ENCODE measurements at places on chromosomes 5 and 9.

DNA sequence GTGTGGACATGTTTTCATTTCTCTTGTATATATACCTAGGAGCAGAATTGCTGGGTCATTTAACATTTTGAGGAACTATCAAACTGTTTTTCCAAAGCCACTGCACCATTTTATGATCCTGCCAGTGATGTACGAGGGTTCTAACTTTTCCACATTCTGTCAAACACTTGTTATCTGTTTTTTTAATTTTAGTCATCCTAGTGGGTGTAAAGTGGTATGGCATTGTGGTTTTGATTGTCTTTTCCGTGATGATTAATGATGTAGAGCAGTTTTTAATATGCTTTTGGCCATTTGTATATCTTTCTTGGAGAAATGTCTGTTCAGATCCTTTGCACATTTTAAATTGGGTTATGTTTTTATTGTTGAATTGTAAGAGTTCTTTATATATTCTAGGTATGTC, 107.0 kb downstream of the MELK start:
- no peak for DNase-seq

GRCh38 chr5:178751286-178751685, 20.8 kb upstream of the ZNF354A start:
- DNase-seq: no peak

- no peak for DNase-seq
Observed at GRCh38 chr5:177442066-177442826, 4.4 kb upstream of the PRR7 start.

DNA sequence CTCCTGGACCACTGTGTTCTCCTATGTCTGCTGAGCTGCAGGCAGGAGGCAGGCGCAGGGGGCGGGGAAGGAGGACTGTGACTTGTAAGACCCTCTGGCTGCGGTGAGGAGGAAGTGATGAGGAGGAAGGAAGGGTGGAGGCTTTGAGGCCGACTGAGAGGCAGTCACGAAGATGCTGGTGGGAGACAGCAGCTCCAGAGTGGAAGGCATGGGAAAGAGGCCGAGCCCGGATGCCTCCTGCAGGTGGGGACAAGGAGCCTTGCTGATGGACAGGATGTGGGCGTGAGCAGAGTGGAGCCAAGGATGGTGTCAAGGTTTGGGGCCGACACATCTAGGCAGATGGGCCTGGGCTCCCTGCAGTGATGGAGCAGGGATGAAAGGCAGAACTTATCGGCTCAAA, 74.3 kb upstream of the ICE1 start:
- DNase-seq: no peak

GRCh38 chr9:72443855-72444254, 77.6 kb upstream of the TMC1 start:
- peak; percentile 1 for DNase-seq

- DNase-seq: no peak
Observed at GRCh38 chr5:67639976-67640375, 443.4 kb upstream of the CD180 start.

- DNase-seq: no peak
Observed at GRCh38 chr5:36360307-36360706, 58.6 kb upstream of the RANBP3L start.

- DNase-seq: no peak
Observed at GRCh38 chr9:101618698-101619097, 23.9 kb upstream of the PPP3R2 start.

- peak; percentile 60 for DNase-seq
Observed at GRCh38 chr9:124254261-124254682, 3.5 kb upstream of the NEK6 start.

- DNase-seq: no peak
Observed at GRCh38 chr5:2278825-2279456, 396.2 kb upstream of the IRX4 start.

DNA sequence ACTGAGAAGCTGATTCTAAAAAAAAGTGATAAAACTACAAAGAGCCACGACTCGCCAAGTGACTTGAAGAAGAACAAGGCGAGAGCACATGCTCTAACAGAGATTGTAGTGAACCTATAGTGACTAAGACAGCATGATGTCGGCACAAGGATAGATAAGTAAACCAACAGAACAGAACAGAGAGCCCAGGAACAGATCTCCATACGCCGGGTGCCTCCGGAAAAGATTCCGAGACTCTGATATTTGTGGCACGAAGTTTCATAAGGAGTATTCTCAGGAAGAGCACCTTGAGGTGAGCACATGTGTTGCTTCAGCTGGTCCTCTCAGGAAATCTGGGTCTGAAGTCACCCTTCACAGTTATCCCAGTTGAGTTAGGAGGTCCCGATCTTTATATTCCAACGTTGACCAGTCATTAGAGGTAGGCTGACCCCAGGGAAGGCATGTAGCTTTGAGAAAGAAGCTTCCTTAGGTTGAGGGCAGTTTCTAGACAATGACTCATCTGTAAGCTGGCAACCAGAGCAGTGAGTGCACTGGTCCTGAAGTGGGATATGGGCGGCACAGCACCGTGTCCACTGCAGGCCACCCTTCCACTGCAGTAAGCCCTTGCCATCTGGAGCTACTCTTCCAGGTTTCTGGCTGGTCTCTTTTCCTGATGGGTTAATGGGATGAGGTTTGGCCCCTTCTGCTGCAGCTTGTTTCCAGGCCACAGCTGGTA, 13.6 kb upstream of the CLK4 start:
- no peak for DNase-seq

DNA sequence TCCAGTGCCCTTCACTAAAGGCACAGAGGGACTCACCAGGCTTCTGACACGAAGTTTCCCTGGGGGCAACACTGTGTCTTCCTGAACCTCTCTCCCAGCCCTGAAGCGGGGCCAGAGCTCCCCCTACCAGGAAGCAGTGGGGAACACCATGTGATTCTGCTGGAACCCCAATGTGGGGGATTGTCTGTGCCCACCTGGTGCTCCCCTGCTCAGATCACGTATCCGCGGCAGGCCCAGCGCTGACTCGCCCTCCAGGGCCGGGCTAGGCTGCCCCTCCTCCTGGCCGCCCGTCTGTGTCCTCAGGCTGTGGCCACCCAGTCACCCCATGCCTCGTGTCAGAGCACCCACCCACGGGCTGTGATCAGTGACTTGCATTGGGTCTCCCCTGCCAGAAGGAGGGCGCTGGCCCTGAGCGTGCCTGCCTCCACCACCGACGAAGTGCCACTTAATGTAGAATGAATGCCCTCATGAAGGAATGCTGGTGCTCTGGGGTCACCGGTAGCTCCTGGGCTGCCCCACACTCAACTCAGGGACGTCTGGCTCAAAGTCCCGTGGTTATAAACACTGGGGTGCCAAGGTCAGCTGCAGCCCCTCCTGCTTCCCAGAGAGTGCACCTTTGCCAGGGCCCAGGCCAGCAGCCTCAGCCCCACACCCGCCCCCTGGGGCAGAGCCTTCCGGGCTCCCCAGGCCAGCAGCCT, 22.1 kb downstream of the SARDH start:
- DNase-seq: peak; percentile 5

DNA sequence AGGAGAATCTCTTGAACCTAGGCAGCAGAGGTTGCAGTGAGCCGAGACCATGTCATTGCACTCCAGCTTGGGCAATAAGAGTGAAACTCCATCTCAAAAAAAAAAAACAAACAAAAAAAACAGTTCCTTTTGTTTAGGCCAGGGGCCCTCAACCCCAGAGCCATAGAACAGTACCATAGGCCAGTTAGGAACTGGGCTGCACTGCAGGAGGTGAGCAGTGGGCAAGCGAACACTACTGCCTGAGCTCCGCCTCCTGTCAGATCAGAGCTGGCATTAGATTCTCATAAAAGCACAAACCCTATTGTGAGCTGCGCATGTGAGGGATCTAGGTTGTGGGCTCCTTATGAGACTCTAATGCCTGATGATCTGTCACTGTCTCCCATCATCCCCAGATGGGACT, 49.1 kb upstream of the SUB1 start:
- no peak for DNase-seq

GRCh38 chr9:38638881-38639576, 18.6 kb upstream of the ANKRD18A start:
- DNase-seq: no peak

GRCh38 chr5:483011-483410, 40.0 kb downstream of the EXOC3 start:
- no peak for DNase-seq

DNA sequence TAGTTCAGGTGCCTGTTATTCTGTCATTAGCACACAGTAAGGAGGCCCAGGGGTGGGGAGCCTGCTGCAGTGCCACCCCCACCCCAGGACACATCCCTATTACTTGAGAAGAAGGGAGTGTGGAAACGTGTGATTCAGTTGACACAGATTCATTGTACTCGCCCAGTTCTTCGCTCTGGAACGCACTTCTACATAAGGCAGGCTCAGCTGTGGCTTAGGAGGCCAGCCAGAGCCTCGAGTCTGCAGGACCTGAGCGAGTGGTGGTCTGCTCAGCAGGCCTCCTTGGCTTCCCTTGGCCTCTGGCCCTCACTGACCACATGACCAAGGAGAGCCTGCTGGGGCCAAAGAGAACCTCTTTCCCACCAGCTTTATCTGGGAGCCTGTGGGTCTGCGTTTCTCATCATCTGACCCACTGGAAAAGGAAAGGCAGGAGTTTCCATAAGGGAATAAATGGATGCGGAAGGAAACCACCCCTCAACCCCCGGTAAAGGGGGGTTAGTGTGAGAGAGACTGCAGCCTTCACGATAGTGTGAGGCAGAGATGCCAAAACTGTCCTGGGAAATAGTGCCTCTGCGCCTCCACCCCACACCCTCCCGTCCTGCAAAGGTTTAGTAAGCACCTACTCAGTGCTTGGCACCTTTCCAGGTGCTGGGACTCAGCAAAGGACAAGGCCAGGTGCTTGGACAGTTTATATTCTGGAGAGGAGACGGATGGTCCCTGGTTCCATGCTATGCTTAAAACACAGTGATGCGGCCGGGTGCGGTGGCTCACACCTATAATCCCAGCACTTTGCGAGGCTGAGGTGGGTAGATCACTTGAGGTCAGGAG, 73.7 kb downstream of the PPARGC1B start:
- DNase-seq: no peak

DNA sequence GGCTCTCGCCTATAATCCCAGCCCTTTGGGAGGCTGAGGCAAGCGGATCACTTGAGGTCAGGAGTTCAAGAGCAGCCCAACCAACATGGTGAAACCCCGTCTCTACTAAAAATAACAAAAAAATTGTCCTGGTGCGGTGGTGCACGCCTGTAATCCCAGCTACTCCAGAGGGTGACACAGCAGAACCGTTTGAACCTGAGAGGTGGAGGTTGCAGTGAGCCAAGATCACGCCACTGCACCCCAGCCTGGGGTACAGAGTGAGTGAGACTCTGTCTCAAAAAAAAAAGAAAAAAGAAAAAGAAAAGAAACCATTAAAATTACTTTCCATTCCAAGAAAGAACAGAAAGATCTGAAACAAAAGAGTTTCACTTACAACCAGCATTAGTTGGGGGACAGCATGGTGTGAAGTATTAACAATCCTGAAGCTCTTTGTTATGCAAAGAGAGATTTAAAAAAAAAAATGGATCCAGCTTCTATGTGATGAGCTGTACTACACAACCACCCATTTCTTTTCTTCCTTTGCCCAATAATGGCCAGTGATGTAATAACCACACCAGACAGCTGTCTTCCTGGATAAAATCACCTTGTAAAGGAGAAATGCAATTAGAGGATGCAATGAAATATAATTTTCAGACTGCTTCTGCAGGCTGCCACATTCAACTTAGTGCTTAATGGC, 76.9 kb downstream of the MED27 start:
- DNase-seq: no peak

GRCh38 chr5:171907725-171908343, 98.6 kb downstream of the FBXW11 start:
- peak; percentile 19 for DNase-seq

DNA sequence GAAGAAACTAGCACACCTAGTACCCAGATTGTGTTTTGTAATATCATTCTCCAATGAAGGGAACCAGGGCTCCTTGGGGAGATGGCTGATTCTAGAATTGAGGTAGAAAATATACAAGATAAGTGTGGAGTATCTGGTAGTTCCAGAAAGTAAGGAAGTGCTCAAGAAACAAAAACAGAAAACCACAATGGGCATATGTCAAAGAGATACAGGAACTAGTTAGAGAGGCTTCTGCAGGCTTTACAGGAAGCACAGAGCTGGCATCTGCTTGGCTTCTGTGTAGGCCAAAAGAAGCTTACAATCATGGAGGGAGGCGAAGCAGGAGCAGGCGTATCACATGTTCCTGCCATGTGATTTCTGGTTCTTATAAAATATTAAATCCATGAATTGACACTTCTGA, 105.7 kb upstream of the TMEM161B start:
- DNase-seq: no peak

DNA sequence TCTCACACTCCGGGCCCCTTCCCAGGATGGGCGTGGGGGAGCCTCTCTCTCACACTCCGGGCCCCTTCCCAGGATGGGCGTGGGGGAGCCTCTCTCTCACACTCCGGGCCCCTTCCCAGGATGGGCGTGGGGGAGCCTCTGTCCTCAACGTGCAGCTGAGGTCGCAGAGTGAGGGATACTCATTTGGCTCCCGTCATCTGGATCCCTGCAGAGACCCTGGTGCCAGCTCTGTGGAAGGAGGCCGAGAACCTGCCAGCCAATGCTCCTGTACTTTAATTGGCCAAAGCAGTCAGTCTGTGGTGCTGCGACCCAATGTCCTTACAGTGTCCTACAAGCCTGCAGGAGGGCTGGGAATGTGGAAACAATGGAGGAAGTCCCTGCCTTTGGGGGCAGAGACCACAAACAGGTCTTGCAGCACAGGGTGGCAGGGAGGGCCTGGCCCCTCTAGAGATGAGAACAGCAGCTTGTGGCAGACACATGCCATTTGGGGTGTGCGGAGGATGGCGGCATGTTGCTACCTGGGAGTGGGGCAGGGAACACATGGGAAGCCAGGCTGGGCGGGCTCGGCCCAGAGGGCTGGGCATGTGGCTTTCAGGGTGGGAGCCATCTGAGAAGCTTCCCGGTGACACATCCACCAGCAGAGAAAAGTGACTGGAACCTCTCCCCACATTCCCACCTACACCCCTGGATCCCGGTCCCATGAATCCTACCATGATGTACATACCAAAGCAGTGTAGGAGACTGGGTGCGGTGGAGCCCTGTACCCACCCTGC, 13.6 kb upstream of the MRNIP start:
- no peak for DNase-seq

DNA sequence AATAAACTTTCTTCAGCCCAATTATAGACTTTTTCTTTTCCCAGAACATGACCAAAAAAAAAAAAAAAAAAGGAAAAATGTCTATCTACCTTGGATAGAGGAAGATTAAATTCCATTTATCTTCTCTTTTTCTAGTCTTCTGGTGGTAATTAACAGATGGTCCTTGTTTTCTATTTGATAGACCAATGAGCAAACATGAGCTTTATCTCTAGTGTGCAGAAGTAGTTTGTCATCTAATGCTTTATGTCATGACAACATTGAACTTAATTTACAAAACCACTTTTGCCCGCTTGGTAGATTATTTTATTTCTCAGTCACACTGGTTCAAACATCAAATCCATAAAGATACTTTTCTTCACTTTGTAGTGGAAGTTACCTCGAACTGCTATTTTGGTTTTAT, 69.5 kb upstream of the ELL2 start:
- no peak for DNase-seq
